ENCODE measurements at places on chromosomes 4 and X.
A peak's percentile ranks its signal among the peaks of the same experiment; 100 is the strongest.

DNA sequence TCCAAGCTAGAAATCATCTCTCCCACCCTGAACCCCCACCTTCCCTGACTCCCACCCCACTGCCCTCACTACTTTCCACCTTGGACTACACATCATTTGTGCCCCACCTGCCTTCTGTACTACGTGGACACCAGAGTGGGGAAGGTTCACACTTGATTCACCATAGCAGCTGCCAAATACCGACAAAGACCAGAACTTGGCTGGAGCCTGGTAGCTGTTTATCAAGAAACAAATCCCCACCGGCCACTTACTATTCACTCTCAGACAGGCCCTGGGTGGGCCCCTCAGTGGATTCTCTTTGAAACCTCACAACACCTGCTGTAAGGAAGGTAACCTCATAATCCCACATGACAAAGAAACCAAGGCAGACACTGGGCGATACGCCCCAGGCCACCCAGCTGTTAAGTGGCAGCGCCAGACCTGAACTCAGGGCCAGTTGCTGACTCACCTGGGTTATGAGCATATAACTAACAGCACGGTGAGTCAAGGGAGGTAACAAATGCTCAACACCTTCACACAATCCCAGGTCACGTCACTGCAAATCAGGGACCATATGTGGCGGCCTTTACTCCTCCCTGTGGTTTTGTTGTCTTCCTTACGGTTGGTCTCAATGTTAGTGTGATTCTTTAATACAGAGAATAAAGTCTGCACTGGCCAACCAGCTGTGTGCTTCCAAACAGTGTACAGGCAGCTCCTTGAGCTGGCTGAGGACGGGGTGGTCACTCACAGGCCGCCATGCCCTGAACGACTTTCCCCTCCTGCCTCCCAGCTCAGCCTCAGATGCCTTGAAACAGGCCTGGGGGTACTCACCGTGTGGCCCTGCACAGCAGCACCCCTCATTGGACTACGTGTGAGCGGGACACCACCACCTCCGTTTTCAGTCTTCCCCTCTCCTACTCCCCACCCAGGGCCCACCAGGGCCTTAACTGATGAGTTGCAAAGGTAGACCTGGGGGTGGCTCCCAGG is 7.5 kb downstream of the WDR1 start:
- peak; percentile 67 for DNase-seq

- no peak for DNase-seq
These were observed 97.0 kb downstream of the AGTR2 start for GRCh38 chrX:116267511-116268040.

GRCh38 chrX:102684772-102685520 is 27.3 kb upstream of the GPRASP2 start:
- DNase-seq = no peak

DNA sequence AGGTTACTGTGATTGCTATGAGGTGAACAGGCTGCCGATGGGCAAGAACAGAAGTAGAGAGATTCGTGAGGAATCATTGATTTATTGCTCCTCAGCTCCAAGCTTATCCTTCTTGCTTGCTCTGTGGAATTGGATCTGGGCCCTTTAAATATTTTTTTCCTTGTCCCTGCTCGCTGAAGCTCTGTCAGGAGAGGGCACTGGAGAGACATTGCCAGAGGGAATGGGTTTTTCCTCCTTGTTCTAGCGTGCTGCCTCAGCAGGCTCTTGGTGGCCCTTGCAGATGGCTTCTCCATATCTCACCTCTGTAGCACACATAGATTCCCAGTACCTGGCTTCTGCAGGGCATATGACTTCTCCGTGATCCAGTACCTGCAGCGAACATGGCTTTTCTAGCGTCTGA is 67.4 kb downstream of the CNGA2 start:
- DNase-seq = no peak

DNA sequence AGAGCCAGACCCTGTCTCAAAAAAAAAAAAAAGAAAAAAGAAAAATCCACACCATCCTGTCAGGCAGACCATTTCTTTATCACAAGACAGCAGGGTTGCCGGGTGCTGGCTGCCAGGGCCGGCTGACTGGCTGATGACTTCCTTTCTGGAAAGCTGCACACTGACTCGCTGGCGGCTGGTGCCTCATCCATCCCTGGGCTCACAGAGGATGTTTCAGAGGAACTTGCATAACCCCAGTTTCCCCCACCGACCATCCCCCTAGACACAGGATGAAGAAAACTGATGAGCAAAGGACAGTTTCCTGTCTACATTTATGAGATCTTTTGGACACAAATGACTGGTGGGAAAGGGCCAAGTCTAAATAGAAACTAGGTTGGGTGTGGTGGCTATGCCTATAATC is 14.1 kb downstream of the HPSE start:
- DNase-seq = no peak

DNA sequence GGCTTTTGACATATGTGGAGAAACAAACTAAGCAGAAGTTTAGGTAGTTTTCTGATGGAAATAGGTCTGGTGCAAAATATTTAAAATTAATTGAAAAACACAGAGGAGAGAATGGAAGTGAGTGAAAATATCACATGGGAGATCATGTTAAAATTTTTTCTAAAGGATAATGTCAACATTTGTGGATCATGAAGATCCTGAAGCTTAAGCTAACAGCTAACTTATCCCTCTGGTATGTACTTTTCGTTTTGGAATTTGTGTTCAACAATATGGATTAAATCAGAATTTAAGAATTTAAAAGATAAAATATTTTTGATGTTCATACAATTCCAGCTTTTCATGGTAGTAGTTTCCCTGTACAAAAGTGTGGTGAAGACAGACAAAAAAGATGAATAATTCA is 572.8 kb upstream of the FAM241A start:
- DNase-seq = no peak

- no peak for DNase-seq
These were observed 153.6 kb downstream of the SOWAHB start for GRCh38 chr4:76744241-76744921.

DNA sequence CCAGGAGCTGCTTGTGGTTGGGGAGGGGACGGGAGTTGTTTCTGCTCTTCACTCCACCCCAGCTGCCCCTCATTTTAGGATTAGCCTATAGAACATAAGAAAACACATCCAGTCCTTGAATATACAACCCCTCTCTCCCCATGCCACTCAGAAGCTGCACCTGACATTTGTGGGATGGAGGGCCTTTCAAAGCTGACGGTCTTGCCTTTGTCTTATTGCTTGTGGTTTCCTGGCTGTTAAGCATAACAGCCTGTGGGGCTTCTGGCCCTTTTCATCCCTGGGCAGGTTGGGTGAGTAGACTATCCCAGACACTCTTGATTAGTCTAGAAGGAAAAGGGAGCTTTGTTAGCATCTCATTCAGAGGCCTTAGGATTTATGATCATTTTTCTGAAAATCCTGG is 407.6 kb upstream of the BOD1L1 start:
- DNase-seq = no peak

DNA sequence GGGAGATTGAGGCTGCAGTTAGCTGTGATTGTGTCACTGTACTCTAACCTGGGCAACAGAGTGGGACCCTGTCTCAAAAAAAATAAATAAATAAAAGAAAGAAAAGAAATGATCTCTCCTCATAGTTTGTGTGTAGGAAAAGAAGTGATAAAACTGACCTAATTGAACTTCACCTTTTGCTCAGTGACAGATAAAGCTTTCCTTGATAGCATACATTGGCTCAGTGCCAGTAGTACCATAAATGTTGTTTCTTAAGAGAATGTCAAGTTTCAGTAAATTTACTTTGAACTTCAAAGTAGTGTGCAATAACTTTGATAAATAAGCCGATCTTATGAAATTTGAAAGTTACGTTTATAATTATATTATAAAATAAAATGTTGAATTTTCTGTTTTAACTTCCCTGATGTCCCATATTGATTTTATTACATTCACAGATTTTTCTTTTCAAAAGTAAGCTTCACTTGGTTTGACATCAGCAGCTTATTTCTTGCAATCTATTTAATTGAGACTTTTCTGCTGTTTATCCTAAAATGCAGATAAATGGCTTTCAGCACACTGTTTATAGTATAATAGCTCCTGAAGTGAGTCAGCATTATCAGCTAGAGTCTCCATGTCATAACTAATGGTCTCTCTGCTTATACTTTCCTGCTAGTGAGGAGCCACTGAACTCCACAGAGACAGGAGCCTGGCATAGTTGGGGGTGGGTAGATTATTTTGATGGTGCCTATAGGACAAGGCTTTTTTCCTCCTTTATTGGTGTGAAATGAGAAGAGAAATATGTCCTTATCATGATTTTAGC is 330.1 kb downstream of the BMPR1B start:
- no peak for DNase-seq

DNA sequence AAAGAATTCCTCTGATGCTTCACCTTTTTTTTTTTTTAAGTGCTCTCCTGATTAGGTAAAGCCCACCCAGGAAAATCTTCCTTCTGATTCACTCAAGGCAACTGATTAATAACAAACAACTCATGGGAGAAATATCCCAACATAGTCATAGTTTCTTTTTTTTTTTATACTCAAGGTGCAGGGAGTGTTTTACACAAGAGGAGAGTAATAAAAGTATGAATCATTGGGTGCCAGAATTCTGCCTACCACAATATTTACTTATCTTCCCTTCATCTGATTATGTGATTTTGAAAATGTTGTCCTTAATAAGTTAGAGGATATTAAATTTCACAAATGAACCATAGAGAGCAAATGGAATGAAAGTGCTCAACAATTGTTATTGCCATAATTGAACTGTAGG is 329.9 kb downstream of the TECRL start:
- DNase-seq = no peak

- no peak for DNase-seq
These were observed at the start of gene ZIC3 for GRCh38 chrX:137565921-137566745. ZIC3 (plus strand) TSS chrX:137566127; CDS start chrX:137566692, 565 bp downstream.

GRCh38 chrX:108198420-108198819 is 106.8 kb downstream of the ATG4A start:
- DNase-seq = no peak

- no peak for DNase-seq
These were observed 156.4 kb upstream of the BOD1L1 start for GRCh38 chr4:13783800-13784411.

GRCh38 chr4:7425591-7426468 is 8.9 kb downstream of the PSAPL1 start:
- DNase-seq = no peak

- no peak for DNase-seq
These were observed 29.8 kb downstream of the SPANXA2 start for GRCh38 chrX:141619336-141619735.

DNA sequence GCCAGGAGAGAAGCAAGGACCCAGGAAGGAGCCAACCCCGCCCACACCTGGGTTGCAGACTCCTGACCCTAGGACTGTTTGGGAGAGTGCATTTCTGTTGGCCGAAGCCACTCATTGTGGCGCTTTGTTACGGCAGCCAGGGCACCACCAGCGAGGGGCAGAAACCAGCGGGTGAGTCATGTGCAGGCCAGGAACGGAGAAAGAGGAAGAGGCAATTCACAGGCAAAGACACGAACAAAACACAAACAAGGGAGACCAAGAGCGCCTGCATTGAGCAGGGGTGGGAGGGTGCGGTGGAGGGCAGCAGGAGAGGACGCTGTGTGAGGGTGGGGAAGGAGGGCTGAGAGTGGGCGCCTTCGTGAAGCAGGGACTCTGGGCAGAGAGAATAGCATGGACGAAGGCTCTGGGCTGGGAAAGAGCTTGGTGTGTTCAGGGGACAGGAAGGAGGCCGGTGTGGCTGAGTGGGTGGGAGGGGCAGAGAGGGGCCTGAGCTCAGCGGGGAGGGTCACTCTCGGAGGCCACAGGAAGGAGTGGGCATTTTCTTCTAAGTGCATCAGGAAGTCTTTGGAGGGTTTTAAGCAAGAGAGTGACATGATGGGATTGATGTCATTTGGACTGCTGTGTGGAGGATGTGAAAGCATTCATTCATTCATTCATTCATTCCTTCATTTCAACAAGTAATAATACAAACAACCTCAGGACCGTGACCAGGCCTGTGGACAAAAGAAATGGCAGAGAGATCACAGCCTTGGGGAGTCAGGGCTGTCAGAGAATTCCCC is 12.2 kb upstream of the WFS1 start:
- DNase-seq = no peak

GRCh38 chr4:74447636-74448233 is 2.8 kb downstream of the AREG start:
- no peak for DNase-seq

GRCh38 chr4:35300996-35301774 is 943.1 kb downstream of the ARAP2 start:
- no peak for DNase-seq

DNA sequence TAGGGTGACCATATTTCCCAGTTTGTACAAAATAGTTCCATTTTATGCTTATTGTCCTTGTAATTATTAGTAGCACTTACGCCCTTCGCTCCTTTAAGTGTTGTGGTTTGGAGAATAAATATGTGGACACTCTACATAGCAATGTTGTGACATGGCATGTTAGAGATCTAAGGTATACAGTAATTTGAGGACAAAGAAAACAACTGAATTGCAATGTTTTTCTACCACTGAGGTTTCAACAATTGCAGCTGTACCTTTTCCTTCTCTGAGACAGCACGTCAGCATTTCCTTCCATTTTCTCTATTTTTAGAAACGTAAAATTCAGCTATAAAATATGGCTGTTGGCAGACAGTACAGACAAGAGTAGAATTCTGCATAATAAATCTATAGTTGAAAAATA is 323.1 kb downstream of the MAPK10 start:
- DNase-seq = no peak

DNA sequence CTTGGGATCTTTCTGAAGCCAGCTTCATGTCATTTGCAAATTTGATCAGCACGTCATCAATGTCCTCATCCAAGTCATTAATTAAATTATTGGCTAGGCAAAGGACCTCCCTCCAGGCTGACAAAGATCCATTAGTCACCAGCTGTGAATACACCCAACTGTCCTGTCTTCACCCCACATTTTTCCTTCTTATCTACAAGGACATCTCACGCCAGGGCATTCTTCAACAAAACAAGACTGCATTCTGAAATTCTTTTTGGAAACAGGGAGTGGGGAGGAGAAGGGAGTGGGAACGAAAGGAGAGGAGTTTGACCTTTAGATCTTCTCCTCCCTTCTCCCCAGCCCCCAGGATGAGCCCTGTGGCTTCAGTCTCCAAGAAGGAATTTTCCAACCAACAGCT is 32.7 kb downstream of the NLGN3 start:
- no peak for DNase-seq

GRCh38 chr4:121873604-121874003 is 3.3 kb upstream of the BBS7 start:
- DNase-seq = no peak

DNA sequence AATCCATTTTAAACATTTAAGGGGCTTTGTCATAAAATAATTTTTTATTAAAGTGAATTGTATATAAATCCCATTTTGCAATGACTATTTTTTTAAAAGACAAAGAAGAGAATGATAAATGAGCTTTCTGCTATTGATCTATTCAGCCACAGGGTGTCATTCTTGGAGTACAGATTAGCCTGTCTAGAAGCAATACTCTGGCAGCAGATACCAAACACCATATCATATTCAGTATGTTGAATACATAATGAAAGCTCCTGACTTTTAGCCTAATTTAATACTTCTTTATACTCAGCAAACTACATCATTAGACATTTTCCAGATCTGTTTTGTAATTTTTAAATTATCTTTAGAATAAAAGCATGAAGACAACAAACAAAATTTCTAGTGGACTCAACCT is 496.3 kb downstream of the PDGFC start:
- DNase-seq = no peak
